Fibroblast of lung (primary cell): ENCODE measurements at places on chromosomes 7 and 10. TPM values are rescaled to one million over a fixed set of nuclear protein-coding genes. Genes with fewer than 3 reads are reported as not detected.

- no peak for DNase-seq
Measured at GRCh38 chr7:101241015-101241363, 3.4 kb upstream of the CLDN15 start.

GRCh38 chr7:127525866-127526480 lies 59.4 kb downstream of the GCC1 start:
- DNase-seq: no peak

- no peak for DNase-seq
Measured at GRCh38 chr10:116848944-116849247, 403 bp upstream of the ENO4 start.

- no peak for DNase-seq
Measured at GRCh38 chr10:23610626-23611307, 171.9 kb downstream of the OTUD1 start.

PRTFDC1 gene
- total RNA-seq: 18.5 and 26.9 TPM in 2 replicates
